ENCODE measurements at places on chromosomes 3 and 15.

DNA sequence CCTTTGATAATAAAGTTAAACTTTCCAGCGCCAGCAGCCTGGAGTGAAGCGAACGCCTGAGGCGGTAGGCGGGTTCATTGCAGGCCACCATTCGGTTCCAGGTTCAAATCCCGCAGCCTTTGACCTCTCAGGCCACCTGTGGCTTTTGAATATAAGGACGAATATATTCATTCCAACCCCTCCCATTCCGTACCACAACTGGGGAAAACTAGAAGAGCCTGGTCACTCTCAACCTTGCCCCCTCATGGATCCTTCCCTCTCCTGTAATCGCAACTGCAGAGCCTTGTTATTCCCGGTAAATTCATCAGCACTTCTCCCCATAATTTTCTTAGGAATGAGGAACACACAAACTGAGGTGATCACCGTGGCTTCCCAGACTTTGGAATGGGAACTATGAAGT is 35.2 kb downstream of the ZIC4 start:
- no peak for DNase-seq

- DNase-seq, result no peak
Observed at GRCh38 chr15:74317820-74318375, 49.5 kb downstream of the CYP11A1 start.

- no peak for DNase-seq
Observed at GRCh38 chr3:143287403-143287802, 167.8 kb downstream of the CHST2 start.

DNA sequence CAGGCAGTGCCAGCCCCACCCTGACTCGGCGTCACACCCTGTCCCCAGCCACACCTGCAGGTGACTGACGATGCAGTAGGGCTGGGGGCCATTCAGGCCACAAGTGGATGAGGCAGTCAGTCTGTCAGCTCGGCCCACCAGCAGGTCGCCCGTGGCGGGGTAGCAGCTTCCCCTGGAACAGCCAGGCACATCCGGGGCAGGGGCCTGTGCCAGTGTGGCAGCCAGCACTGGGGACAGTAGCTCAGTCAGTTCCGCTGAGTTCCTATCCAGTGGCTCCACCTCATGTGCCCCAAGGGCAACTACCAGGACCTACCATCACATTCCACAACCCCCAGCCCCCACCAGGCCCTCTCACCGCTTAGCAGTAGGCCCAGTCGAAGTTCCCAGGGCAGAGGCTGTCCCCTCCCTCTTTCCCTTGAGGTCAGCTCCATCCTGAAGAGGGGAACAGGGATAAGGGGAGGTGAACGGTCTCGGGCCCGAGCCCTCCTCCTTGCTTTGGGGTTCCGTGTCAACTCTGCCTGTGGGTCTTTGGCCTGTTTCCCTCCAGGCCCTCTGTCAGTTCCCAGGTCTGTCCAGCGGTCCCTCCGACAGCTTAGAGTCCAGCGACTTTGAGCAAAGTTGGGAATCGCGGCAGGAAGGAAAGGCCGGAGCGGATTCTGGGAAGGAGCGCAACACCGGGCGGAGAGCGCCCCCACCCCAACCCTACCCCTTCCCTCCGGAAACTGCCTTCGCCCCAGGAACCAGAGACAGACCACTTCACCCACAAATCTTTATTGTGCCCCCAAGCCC is at the start of gene LAMB2:
LAMB2 (minus strand) TSS at position 614 of the 789 bp plus-strand sequence; CDS start at position 431, 183 bp downstream.
- no peak for DNase-seq

- DNase-seq, result no peak
Observed at GRCh38 chr15:57506422-57506821, 85.3 kb upstream of the MYZAP start.

DNA sequence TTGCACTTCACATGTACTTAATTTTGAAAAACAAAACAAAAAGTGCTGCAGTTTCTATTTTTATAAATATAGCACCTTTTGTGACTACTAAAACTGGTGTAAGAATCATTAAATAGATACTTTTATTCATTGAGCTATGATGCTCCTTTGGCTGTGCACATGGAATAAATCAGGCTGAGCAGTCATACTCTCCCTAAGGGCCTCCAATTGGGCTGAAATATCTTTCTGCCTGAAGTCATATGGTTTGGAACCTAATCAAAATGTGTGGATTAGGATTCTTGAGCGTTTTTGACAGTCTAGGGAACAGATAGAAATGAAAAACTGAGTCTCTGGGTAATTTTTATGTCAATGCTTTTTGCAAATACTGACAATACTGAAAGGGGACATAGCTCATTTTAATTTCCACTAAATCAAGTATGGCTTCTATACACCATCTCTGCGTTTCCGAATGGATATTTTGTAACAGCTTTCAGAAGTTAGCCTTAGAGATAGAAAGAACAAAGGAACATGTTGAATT is 392.2 kb upstream of the ROBO1 start:
- DNase-seq, result no peak

- DNase-seq, result no peak
Observed at GRCh38 chr3:62084558-62084957, 288.8 kb downstream of the FEZF2 start.

DNA sequence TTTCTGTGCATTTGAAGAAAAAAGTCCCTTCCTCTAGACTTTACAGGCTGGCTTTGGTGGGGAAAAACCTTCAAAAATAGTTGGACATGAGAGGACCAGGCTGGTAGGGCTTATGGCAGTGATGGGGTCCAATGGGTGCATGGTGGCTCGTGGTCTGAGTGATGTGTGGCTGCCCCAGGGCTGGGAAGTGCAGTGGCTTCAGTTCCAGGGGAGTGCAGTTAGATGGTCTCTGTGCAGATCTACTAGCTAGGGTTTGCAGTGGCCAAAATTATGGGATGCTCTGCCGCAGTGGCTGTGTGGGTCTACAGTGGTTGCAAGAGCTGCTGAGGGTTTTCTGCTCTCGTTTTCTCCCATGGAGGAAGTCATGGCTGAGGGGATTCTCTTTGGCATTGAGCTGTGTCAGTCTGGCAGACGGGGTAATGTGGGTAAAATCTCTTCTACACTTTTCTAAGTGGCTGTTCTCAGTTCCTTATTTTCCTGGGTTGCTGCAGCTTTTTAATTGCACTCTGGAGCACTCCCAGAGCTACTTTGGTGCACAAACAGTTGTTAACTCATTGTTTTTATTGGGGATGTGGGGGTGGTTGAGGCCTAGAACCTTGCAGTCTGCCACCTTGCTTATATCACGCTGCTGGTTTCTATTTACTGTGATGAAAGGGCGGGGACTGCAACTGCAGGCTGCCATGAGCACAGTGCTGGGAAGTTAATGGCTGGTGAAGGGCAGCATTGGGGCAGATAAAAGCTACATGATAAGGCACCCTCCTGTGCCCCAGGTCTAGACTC is 1324.6 kb downstream of the NSUN3 start:
- DNase-seq, result no peak
